Cerebellar nuclear complex (tissue), 1 donor: ENCODE measurements at places on chromosomes 5 and 9.

DNA sequence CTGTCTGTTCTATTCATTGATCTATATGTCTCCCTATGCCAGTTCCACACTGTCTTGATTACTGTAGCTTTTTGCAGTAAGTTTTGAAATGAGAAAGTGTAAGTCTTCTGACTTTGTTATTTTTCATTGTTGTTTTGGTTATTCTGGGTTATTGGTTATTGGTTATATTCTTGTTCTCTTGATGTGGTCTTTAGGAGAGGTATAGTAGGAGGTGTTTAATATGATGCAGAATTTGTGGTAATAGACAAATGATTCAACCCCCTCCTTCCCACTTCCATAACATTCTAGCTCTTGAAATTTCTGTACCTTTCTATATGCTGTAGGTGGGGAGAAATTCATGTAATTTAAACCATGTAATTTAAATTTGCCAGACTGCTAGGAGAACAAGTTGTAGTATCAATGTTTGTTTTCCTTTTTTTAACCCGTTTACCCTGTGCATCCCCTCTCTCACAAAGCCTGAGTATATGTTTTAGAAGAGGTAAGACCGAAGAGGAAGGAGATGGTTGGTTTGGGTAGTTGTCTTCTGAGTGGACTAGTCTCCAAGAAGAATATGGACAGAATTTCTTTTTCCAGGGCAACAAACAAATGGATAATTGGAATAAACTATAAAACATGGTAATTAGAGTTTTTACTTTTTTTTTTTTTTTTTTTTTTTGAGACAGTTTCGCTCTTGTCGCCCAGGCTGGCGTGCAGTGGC lies 19.2 kb downstream of the ANKHD1 start:
- DNase-seq, result no peak

DNA sequence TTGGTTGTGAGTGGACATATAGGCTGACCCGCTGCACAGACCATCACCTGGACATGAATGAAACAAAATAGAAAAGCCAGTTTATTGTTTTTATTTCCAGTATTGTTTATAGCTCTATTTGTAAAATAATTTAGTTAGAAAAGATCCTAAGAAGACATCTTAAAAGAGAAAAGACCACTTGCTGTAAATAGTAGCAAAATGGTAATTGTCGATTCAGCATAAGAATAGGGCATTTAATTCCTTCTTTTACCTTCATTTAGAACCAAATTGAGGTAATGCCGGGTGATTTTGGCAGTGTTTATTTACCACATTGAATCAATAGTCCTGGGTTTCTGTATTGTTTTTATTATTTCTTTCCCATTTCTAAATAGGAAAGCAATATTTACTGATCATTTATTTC lies 7.4 kb downstream of the TARS1 start:
- no peak for DNase-seq

DNA sequence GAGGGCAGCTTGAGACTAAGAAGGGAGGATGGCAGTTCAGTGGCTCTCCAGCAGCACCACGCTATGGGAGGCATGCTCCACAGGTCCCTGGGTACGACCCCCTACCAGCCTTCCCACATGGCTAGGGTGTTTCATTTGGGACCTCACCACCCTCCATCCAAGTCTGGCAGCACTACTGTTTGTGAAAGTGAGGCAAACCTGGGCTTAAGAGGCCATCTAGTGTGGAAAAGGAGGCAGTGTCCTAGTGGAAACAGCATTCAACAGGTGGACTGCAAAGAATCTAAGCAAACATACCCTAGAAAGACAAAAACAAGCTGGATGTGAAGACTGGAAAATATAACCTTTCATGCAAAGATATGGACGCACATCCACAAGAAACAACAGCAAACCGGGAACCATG lies 4.8 kb upstream of the C5orf47 start:
- no peak for DNase-seq

DNA sequence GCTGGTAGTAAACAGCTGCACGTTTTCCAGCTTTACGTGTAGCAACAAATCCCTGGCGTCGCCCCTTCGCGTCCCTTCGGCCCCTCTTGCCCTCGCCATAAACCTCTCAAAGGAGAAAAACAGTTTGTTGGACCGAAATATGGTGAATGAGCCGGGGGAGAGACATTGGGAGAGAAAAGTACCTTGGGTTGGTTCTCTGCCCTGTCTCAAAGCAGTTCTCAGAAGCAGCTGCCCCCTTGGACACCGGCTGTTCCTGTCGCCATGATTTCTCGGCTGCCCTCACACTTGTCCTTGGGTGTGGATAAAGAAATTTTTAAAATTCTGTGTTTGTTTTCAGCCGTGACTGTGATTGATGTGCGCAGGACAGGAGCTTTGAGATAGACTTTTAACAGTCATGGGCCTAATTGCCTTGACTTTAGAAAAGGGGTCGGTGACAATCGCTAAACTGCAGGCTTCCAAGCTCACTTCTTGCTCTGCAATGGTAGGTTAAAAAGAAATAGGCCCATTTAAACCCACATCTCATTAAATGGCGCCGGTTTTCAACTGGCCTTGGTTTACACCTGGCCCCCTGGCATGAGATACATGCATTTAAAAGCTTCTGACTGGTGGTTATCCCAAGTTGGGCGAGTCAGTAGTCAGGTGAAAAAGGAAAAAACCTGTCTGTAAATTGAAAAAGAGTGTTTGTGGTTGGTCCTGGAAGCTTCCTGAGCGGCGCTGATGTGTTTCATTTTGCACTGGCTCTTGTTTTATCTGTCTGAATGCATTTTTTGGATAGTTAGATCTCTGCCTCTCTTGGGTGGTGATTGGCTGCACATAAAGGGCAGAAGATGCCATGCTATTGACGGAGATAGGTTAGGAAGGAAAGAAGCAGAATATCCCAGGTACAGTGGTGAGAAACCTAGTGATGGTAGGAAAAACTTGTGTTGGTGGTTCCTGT lies 983 bp downstream of the RCL1 start:
- no peak for DNase-seq

DNA sequence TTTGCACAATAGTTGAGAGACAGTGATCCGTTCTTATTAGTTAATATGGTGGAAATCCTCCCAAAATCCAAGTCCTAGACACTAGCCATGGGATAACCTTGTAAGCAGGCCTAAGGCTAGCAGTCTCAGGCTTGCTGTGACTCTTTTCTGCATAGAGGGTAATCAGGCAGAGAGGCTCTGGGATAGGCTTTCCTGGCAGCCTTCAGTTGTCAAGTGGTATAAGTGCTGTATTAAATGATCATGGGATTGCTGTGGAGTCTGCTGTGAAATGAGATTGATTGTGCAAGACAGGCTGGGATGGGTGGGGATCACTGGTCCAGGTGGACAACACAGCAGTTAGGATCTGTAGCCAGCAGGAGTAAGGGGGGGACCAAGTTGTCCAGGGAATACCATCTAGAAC lies 416.4 kb downstream of the TLE4 start:
- DNase-seq, result no peak

- no peak for DNase-seq
These were observed 5.5 kb downstream of the C9orf85 start for GRCh38 chr9:71916834-71917534.

DNA sequence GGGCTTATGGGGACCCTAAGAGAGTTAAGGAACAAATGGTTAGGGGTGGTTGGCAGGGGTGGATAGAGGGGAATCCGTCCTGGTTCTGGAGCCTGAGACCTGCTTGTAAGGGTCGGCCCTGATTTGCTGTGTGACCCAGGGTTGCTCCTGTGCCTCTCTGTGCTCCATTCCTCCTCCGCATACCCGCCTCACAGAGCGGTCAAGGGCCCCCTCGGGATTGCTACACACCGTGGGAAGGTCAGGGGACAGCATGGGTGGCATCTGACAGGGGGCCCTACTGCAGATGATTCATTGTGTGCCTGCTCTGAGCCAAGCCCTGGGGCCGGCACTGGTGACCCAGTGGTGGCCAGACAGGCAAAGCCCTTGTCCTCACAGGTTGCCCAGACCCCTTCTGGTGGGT lies 162.3 kb downstream of the GAPVD1 start:
- no peak for DNase-seq

DNA sequence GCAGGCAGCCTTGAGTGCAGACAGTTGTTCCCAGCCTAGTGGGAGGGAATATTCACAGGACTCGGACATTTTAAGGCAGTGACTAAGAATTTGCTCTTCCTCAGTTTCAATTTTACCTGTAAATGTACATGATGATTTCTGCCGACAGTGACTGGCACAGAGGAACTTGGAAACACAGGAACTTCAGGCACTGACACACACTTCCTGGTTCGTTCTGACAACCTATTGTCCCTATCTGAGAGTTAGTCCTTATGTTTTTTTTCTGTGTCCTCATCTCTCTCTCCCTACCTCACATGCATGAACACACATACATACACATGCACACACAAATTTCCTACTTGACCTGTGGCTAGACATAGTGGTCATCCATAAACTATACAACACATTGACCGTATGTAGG lies 89.4 kb upstream of the CD180 start:
- no peak for DNase-seq

- DNase-seq, result no peak
These were observed 1816.5 kb downstream of the MAT2B start for GRCh38 chr5:165321912-165322311.

- DNase-seq, result no peak
These were observed 4.4 kb upstream of the GRPEL2 start for GRCh38 chr5:149340920-149341319.

GRCh38 chr5:135221696-135222095 lies 177.3 kb downstream of the MACROH2A1 start:
- no peak for DNase-seq

- no peak for DNase-seq
These were observed 175.7 kb downstream of the MELK start for GRCh38 chr9:36748322-36748899.

DNA sequence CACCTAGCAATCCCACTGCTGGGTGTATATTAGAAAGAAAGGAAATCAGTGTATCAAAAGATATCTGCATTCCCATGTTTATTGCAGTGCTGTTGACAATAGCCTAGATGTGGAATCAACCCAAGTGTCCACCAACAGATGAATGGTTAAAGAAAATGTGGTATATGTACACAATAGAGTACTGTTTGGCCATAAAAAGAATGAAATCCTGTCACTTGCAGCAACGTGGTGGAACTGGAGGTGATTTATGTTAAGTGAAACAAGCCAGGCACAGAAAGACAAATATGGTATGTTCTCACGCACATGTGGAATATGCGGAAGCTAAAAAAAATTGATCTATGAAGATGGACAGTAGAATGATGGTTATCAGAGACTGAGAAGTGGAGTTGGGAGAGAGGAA lies 221.6 kb upstream of the DAP start:
- DNase-seq, result no peak
